ENCODE measurements at places on chromosomes 12 and 14. TPM values are rescaled to one million over a fixed set of nuclear protein-coding genes. Genes with fewer than 3 reads are reported as not detected.

GRCh38 chr12:52689936-52690335 is 9.7 kb upstream of the KRT1 start:
- H3K36me3 ChIP-seq, result no peaks in the 10 kb centered on the region
- no peaks in the 10 kb centered on the region for H3K27me3 ChIP-seq
- no peak overlapping the region for H3K27ac ChIP-seq
- H3K4me1 ChIP-seq, result peaks cover 3% of the 10 kb centered on the region

- no peak for DNase-seq
- no peaks in the 10 kb centered on the region for H3K27me3 ChIP-seq
- H3K4me1 ChIP-seq, result peaks cover 17% of the 10 kb centered on the region
- H3K4me3 ChIP-seq, result no peak overlapping the region
- H3K27ac ChIP-seq, result no peak overlapping the region
These were observed 111.1 kb downstream of the DIP2B start for GRCh38 chr12:50615907-50616296.

- H3K27ac ChIP-seq, result no peak overlapping the region
- no peak for DNase-seq
- no peaks in the 10 kb centered on the region for H3K27me3 ChIP-seq
- H3K36me3 ChIP-seq, result peaks cover 10% of the 10 kb centered on the region
These were observed 20.8 kb upstream of the HSPB8 start for GRCh38 chr12:119157978-119158377.

KIF5A gene
- 18.5 TPM for total RNA-seq

DNA sequence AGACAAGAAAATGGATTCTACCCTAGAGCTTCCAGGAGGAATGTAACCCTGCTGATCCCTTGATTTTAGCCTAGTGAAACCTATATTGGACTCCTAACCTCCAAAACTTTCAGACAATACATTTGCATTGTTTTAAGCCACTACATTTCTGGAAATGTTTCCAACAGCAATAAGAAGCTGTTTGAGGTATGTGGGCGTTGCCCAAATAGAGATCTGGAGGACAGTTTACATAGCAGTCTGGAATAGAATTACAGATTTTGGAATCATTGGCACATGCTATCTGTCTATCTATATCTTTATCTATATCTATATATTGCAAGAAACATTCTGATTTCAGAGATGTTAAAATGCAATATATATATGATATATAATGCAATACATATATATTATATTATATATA is 42.4 kb upstream of the EGLN3 start:
- H3K27me3 ChIP-seq, result no peaks in the 10 kb centered on the region
- H3K27ac ChIP-seq, result no peak overlapping the region
- H3K4me1 ChIP-seq, result no peaks in the 10 kb centered on the region
- no peaks in the 10 kb centered on the region for H3K36me3 ChIP-seq
- DNase-seq, result no peak

GRCh38 chr14:31291210-31291609 is 83.6 kb upstream of the HECTD1 start:
- H3K4me3 ChIP-seq, result no peak overlapping the region
- peaks cover 6% of the 10 kb centered on the region for H3K36me3 ChIP-seq
- H3K27me3 ChIP-seq, result no peaks in the 10 kb centered on the region
- DNase-seq, result no peak

- DNase-seq, result no peak
- H3K36me3 ChIP-seq, result peaks cover 2% of the 10 kb centered on the region
- H3K4me3 ChIP-seq, result no peak overlapping the region
- no peak overlapping the region for H3K27ac ChIP-seq
These were observed 41.6 kb downstream of the ITPK1 start for GRCh38 chr14:93073910-93074769.

- H3K27me3 ChIP-seq, result no peaks in the 10 kb centered on the region
- H3K27ac ChIP-seq, result no peak overlapping the region
- no peaks in the 10 kb centered on the region for H3K4me1 ChIP-seq
- no peak for DNase-seq
- no peaks in the 10 kb centered on the region for H3K36me3 ChIP-seq
These were observed 9.2 kb upstream of the LYZ start for GRCh38 chr12:69338936-69339335.

GRCh38 chr12:105850103-105850968 is 288.4 kb downstream of the NUAK1 start:
- no peak overlapping the region for H3K27ac ChIP-seq
- no peaks in the 10 kb centered on the region for H3K27me3 ChIP-seq
- no peak overlapping the region for H3K4me3 ChIP-seq
- H3K4me1 ChIP-seq, result no peaks in the 10 kb centered on the region
- H3K36me3 ChIP-seq, result no peaks in the 10 kb centered on the region
- no peak for DNase-seq

DNA sequence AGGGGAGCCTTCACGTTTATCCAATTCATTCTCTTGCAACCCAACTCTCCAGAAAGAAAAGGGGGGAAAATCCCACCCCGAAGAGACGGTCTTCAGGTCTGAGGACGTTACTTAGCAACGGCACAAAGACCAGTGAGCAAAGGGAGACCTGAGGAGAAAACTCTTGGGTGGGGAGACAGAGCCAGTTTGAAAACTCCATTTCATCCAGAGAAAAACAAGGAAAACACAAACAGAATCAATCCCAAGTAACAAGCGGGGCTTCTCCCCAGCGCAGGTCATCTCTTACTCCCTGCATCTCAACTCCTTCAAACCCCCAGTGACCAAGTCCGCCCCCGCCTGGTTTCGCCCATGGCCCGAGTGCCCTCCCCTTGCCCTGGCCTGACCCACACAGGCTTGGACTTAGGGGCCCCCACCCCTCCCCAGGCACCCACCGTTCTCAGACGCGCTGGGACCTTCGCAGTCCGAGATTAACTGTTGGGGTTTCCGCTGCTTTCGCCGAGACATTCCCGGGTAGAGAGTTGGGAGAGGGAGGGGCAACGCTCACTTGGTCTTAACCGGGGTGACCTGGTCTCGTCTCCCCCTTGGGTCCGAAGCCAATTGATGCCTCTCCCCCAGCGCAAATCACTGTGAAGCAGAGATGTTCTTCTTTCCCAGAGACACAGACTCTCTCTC is 10.4 kb upstream of the SALL2 start:
- peak overlapping the region; percentile 85 for H3K4me3 ChIP-seq
- H3K27ac ChIP-seq, result peak overlapping the region; percentile 69
- peaks cover 6% of the 10 kb centered on the region for H3K4me1 ChIP-seq
- peaks cover 20% of the 10 kb centered on the region for H3K36me3 ChIP-seq

DNA sequence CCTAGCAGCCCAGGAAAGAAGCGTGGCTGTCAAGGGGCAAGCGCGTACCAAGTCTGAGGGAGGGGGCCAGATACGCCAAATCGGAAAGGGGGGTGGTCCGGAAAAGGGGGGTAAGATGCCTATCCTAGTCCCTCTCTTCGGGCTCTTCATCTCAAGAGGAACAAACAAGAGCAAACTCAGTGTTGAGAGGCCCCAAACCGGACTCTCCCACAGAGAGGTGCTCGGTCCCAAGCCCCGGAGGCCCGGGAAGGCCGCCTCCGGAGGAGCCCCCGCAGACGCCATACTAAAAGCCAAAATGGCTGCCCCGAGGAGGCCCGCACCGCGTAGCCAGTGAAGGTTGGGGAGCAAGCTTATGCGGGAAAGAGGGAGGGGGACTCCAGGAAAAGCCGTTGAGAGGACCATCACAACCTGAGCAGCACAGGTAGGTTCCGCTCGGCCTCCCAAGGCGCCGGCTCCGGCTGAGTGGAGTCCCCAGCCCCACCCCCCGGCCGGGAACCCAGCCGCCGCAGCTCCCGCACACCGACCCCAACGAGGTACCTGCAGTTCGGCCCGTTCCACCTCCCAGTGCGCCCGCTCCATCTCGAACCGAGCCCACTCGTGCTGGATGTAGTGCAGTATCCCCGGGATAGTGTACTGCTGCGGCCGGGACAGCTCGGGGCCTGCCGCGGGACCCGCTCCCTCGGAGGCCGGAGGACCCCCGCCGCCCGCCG is at the start of gene AP4S1:
Gene AP4S1 (plus strand): TSS at position 283 of the 710 bp plus-strand sequence. CDS start 40,548 bp downstream, outside the sequence.
- no peaks in the 10 kb centered on the region for H3K27me3 ChIP-seq
- H3K4me1 ChIP-seq, result no peaks in the 10 kb centered on the region
- H3K4me3 ChIP-seq, result peak within 1 kb of the TSS; percentile 91
- peak within 1 kb of the TSS; percentile 29 for H3K27ac ChIP-seq
- peak; percentile 49 for DNase-seq

DNA sequence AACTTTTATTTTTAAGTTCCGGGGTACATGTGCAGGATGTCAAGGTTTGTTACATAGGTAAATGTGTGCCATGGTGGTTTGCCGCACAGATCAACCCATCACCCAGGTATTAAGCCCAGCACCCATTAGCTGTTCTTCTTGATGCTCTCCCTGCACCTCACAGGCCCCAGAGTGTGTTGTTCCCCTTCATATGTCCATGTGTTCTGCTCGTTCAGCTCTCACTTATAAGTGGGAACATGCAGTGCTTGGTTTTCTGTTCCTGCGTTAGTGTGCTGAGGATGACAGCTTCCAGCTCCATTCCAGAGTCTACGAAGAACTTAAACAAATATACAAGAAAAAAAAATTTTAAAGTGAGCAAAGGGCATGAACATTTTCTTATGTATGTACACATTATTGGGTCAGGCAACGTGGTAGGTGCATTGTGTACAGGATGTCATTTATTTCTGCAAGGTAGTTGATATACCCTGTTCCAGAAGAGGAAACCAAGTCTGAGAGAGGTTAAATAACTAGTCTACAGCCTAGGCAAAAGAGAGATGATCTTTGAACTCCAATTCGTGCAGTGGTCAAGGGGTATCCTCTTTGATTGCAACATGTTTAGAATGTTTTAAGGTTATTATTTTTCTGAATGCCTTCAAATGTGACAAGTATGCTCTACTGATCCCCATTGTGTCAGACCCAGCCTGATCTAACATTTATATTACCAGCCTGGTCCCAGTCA is 8.7 kb upstream of the PPM1A start:
- no peak for DNase-seq
- no peaks in the 10 kb centered on the region for H3K27me3 ChIP-seq
- no peak overlapping the region for H3K27ac ChIP-seq
- H3K4me3 ChIP-seq, result no peak overlapping the region
